PC-9 (cell line): ENCODE measurements at places on chromosomes 3 and 15. TPM values are rescaled to one million over a fixed set of nuclear protein-coding genes. Genes with fewer than 3 reads are reported as not detected.

DNA sequence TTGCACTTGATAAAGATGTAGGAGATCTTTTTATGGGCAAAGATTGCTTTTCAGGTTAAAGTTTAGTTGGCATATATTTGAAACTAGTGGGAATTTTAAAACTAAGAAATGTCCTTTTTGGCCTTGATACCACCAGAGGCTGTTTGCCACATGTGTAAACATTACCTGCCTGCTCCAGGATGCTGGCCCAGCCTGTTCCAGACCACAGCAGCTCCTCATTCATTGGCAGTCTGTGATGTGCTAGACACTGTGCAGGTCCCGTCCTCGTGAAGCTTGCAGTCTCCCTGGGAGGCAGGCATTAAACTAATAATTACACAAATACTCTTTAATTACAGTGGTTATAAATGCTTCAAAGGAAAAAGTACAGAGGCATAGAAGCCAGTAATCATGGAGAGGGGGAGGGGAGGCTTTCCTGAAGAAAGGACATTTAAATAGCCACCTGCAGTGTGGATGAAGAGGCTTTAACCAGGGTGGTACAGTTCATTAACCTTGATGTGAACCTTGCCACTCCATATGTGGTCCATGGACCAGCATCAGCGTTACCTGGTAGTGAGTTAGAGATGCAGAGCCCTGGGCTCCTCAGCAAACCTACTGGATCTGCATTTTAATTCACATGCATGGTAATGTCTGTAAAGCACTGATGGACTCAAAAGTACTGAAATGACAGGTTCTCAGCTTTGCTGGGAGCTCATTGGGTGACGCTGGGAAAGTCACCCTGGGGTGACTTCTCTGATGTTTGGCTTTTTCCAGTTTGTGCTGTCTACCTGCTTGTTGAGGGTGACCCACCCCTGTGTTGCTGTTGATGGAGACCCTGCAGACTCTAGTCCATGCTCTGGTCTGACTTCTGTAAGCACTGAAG, 5.3 kb downstream of the ZNF710 start:
- H3K27me3 ChIP-seq, result no peaks in the 10 kb centered on the region
- no peak for DNase-seq
- peaks cover 48% of the 10 kb centered on the region for H3K4me1 ChIP-seq
- H3K27ac ChIP-seq, result no peak overlapping the region
- no peak overlapping the region for H3K4me3 ChIP-seq

Gene XIRP1
- total RNA-seq, result not detected in 2 replicates

DNA sequence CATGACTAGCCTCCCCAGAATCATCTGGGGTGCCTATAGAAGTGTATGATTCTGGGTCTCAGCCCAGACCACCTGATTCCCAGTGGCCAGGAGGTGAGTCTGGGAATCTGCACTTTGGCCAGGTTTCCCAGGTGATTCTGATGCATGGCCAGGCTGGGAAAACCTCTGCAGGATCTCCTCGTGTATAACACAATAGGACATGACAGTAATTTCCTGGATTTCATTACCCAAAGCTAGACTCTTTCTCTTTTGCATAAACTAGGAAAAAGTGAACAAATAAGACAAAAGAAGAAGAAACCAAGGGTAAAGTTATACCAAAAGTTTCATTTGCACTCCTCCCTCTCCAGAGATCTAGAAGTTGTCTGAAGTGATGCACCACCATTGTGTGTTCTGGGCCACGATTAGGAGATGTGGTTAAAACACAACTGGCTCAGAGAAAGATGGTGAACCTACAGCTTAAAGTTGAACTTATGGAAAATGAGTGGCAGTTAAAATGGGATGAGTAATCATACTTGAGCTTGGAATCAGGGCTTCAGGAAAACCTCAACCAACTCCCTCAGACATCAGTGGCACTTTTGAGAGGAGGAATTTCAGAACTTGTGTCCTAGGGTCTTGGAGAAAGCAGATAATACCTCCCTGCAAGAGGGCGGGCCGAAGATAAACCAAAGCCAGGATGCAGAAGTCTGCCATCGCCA, 109.2 kb upstream of the LRTM1 start:
- no peaks in the 10 kb centered on the region for H3K36me3 ChIP-seq
- no peak overlapping the region for H3K27ac ChIP-seq
- no peaks in the 10 kb centered on the region for H3K4me1 ChIP-seq
- H3K4me3 ChIP-seq, result no peak overlapping the region
- H3K27me3 ChIP-seq, result no peaks in the 10 kb centered on the region

Gene KCNMB2
- total RNA-seq, result not detected in 2 replicates

DNA sequence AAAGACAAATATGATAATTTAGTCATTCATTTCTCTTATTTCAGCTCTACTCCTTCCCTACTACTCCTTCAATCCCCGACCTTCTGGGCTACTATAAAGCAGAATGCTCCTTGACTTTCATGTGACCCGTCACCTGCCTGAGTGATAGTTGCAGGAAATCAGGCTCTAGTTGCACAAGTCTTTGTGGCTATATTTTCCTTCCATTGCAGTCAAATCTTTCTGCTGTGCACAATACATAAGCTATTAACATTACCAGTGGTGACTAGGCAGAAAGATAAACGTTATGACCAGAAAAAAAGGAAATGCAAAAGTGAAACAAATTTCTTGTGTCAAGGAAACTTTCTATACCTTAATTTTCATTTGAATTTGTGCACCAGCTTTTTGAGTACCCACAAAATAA, 2.3 kb downstream of the SUCNR1 start:
- no peaks in the 10 kb centered on the region for H3K27me3 ChIP-seq
- no peak overlapping the region for H3K4me3 ChIP-seq
- peaks cover 8% of the 10 kb centered on the region; the same call in 1 of the 2 replicates for H3K4me1 ChIP-seq
- no peak for DNase-seq
- H3K27ac ChIP-seq, result no peak overlapping the region

GRCh38 chr15:50061503-50061902, 57.5 kb downstream of the ATP8B4 start:
- no peaks in the 10 kb centered on the region for H3K36me3 ChIP-seq
- H3K27ac ChIP-seq, result no peak overlapping the region
- no peak overlapping the region for H3K4me3 ChIP-seq
- H3K27me3 ChIP-seq, result no peaks in the 10 kb centered on the region

Gene APH1B
- total RNA-seq, result 4.9 and 5.8 TPM in 2 replicates
